ENCODE measurements at places on chromosomes 7 and 10. TPM values are rescaled to one million over a fixed set of nuclear protein-coding genes. Genes with fewer than 3 reads are reported as not detected.
A peak's percentile ranks its signal among the peaks of the same experiment; 100 is the strongest.

The NKX1-2 gene
- total RNA-seq, result not detected

The AKR1C4 gene
- total RNA-seq, result not detected

The RUFY2 gene
- total RNA-seq, result 25.7 TPM

The USP54 gene
- 42.3 TPM for total RNA-seq

DNA sequence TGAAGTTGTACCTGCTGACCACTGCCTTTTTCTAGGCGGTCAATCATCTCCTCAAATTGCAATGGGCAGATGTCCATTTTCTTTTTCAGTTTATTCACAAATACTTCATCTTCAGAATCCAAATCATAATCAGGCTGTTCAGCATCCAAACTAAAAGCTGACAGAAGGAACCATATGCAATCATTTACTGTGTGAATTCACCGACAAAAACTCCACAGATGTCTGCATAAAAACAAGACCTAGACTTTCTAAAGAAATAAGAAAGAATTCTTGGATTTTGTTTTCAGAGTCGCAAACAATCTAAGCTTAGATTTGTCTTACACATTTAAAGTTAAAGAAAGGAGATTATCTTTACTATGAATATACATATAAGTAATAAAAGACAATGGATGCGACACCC is 53.4 kb downstream of the EPC1 start:
- DNase-seq, result no peak
- H3K4me1 ChIP-seq, result peaks cover 37% of the 10 kb centered on the region
- no peaks in the 10 kb centered on the region for H3K36me3 ChIP-seq
- no peak overlapping the region for H3K27ac ChIP-seq
- no peaks in the 10 kb centered on the region for H3K27me3 ChIP-seq

- H3K27ac ChIP-seq, result no peak overlapping the region
- H3K36me3 ChIP-seq, result no peaks in the 10 kb centered on the region
- no peaks in the 10 kb centered on the region for H3K4me1 ChIP-seq
Measured at GRCh38 chr10:114723991-114724715, 66.1 kb upstream of the ABLIM1 start.

The COBL gene
- 6.8 TPM for total RNA-seq

- H3K4me1 ChIP-seq, result no peaks in the 10 kb centered on the region
- H3K4me3 ChIP-seq, result no peak overlapping the region
- DNase-seq, result no peak
Measured at GRCh38 chr7:11754123-11754522, 77.9 kb downstream of the THSD7A start.

- H3K27me3 ChIP-seq, result no peaks in the 10 kb centered on the region
- DNase-seq, result no peak
- peaks cover 18% of the 10 kb centered on the region for H3K4me1 ChIP-seq
- peaks cover 17% of the 10 kb centered on the region for H3K36me3 ChIP-seq
- no peak overlapping the region for H3K4me3 ChIP-seq
Measured at GRCh38 chr10:12201543-12201942, 5.6 kb downstream of the CDC123 start.

The MYOZ1 gene
- not detected for total RNA-seq

The DNAH11 gene
- total RNA-seq, result under 0.01 TPM

- H3K4me1 ChIP-seq, result no peaks in the 10 kb centered on the region
- no peaks in the 10 kb centered on the region for H3K27me3 ChIP-seq
- H3K36me3 ChIP-seq, result no peaks in the 10 kb centered on the region
- no peak for DNase-seq
- no peak overlapping the region for H3K27ac ChIP-seq
Measured at GRCh38 chr7:47659664-47660462, 78.0 kb upstream of the TNS3 start.

- H3K4me1 ChIP-seq, result peaks cover 35% of the 10 kb centered on the region
- H3K27ac ChIP-seq, result peak overlapping the region; percentile 72
- no peak overlapping the region for H3K4me3 ChIP-seq
- no peaks in the 10 kb centered on the region for H3K27me3 ChIP-seq
Measured at GRCh38 chr7:82317760-82318159, 125.8 kb downstream of the CACNA2D1 start.

- no peaks in the 10 kb centered on the region for H3K27me3 ChIP-seq
- no peaks in the 10 kb centered on the region for H3K4me1 ChIP-seq
- H3K27ac ChIP-seq, result no peak overlapping the region
- H3K4me3 ChIP-seq, result no peak overlapping the region
- no peak for DNase-seq
Measured at GRCh38 chr10:14384116-14384730, 53.5 kb upstream of the FRMD4A start.

The CWF19L1 gene
- 16.9 TPM for total RNA-seq

- H3K4me3 ChIP-seq, result no peak overlapping the region
- H3K36me3 ChIP-seq, result no peaks in the 10 kb centered on the region
- H3K27me3 ChIP-seq, result no peaks in the 10 kb centered on the region
- H3K4me1 ChIP-seq, result no peaks in the 10 kb centered on the region
- DNase-seq, result peak; percentile 65
- no peak overlapping the region for H3K27ac ChIP-seq
Measured at GRCh38 chr10:69644658-69645295, 14.7 kb downstream of the FAM241B start.

DNA sequence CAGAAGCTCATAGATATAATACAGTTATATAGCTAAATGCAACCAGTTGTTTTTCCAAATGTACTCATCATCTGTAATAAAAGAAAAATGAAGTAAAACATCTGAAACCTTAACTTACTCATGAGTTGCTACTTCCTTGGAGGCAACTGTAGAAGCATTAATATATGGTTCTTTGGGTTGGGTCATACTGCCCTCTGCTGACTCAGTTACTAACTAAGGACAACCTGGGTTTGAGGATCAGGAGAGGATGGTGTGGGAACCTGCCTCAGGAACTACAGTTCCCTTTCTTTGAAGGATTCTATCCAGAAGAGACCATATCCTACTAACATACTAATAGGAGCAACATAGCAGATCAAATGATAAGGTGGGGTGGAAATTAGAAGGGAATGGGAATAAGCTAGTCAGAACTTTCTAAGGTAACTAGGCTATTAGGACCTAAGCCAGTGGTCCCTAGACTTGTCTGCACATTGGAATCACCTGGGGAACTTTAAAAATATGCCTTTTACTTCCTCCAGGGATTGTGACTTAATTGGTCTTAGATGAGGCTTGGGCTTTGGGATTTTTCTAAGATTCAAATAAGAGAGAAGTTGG is 20.7 kb downstream of the COX15 start:
- no peaks in the 10 kb centered on the region for H3K4me1 ChIP-seq
- DNase-seq, result no peak
- H3K27me3 ChIP-seq, result no peaks in the 10 kb centered on the region
- no peak overlapping the region for H3K27ac ChIP-seq

DNA sequence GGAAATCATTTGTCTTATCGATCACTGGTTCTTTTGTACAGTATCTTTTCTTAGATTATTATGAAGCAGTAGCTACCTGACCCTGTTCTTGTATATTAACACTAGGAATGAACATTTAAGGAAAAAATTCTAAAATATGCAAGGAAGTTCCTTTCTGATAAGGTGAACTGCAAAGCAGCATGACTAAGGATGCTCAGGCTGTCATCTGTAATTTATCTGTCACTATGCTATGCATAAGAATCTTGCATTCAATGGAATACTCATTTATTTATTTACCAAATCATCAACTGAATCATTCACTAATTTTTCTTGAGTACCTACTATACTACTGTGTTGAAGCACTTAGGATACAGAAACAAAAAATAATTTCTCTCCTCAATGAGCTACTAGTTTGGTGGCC is 5.8 kb downstream of the GSDME start:
- no peak overlapping the region for H3K4me3 ChIP-seq
- DNase-seq, result no peak
- H3K27ac ChIP-seq, result no peak overlapping the region
- no peaks in the 10 kb centered on the region for H3K4me1 ChIP-seq
- H3K36me3 ChIP-seq, result no peaks in the 10 kb centered on the region
- H3K27me3 ChIP-seq, result no peaks in the 10 kb centered on the region

- H3K36me3 ChIP-seq, result no peaks in the 10 kb centered on the region
- H3K4me1 ChIP-seq, result no peaks in the 10 kb centered on the region
- H3K27me3 ChIP-seq, result no peaks in the 10 kb centered on the region
- no peak overlapping the region for H3K4me3 ChIP-seq
Measured at GRCh38 chr7:112422842-112423496, 27.3 kb upstream of the IFRD1 start.

The IFRD1 gene
- total RNA-seq, result 45.7 TPM

- peak; percentile 89 for DNase-seq
- peaks cover 27% of the 10 kb centered on the region for H3K36me3 ChIP-seq
- no peaks in the 10 kb centered on the region for H3K4me1 ChIP-seq
- H3K27me3 ChIP-seq, result no peaks in the 10 kb centered on the region
Measured at GRCh38 chr7:105621617-105622016, 40.3 kb upstream of the EFCAB10 start.

The SYT15B gene
- 0.27 TPM for total RNA-seq

GRCh38 chr7:5443678-5444077 is 20.0 kb upstream of the TNRC18 start:
- H3K4me3 ChIP-seq, result no peak overlapping the region
- H3K27me3 ChIP-seq, result no peaks in the 10 kb centered on the region
- no peak overlapping the region for H3K27ac ChIP-seq
- no peaks in the 10 kb centered on the region for H3K4me1 ChIP-seq
- no peaks in the 10 kb centered on the region for H3K36me3 ChIP-seq
- no peak for DNase-seq

GRCh38 chr7:150856303-150857275 is 4.3 kb downstream of the AOC1 start:
- peak; percentile 58 for DNase-seq
- no peaks in the 10 kb centered on the region for H3K4me1 ChIP-seq

The LRIT1 gene
- total RNA-seq, result not detected

The KNDC1 gene
- 0.16 TPM for total RNA-seq

- no peak overlapping the region for H3K27ac ChIP-seq
- no peaks in the 10 kb centered on the region for H3K27me3 ChIP-seq
- no peaks in the 10 kb centered on the region for H3K36me3 ChIP-seq
- peaks cover 13% of the 10 kb centered on the region for H3K4me1 ChIP-seq
Measured at GRCh38 chr7:116631676-116632075, 40.3 kb upstream of the MET start.

The AKR1C1 gene
- 14.6 TPM for total RNA-seq

The GRID1 gene
- total RNA-seq, result 1.1 TPM

DNA sequence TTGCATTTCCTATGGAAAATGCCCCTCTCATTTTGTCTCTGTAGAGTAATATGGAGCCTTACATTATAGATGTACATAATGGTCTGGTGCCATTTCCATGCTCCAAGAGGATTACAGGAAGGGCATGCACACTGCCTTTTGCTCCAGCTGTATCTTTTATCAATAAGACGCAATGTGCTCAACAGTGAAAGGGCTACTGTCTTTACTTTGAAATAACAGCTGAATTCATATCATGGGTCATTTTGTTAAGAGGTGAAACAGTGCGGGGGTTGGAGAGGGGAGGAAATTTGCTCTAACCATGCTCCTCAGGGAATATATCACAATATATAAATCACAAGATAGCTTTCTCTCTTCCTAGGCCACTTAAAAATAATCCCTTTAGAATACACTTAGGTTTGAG is 77.7 kb downstream of the ICA1 start:
- DNase-seq, result no peak
- no peak overlapping the region for H3K4me3 ChIP-seq
- no peaks in the 10 kb centered on the region for H3K27me3 ChIP-seq
- H3K27ac ChIP-seq, result no peak overlapping the region
- H3K4me1 ChIP-seq, result no peaks in the 10 kb centered on the region

DNA sequence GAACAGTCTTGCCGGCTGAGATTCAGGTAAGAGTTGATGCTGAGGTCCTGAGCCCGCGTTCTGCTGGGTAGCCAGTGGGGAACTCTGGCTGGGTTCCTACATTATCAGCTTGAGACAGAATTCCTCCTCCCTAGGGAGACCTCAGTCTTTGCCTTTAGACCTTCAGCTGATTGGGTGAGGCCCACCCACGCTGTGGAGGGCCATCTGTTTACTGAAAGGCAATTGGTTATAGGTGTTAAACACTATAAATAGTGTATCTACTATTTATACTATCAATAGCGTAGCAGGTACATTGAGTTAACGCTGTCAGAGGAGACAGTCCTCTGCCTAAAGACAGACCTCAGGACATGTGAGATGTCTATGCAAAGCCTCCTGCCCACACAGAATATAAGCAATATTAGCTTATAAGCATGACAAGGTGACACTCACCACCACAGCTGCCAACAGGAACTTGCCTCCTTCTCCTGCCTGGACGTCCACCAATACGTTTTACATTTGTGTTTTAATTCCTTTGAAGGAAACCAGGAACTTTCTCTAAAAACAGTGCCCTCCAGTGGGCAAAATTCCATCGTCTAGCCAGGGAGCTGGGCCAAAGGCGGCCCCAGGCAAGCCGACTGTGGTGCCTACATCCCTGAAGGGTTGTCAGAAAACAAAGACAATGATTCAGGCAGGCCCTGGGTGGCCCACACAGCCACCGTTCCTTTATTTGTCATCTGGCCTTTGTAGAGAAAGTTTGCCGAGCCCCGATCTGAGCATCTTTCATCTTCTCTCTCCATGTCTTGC is 58.8 kb downstream of the INSIG1 start:
- no peaks in the 10 kb centered on the region for H3K4me1 ChIP-seq
- no peak overlapping the region for H3K4me3 ChIP-seq
- no peaks in the 10 kb centered on the region for H3K36me3 ChIP-seq
- H3K27ac ChIP-seq, result no peak overlapping the region
- H3K27me3 ChIP-seq, result peaks cover 26% of the 10 kb centered on the region

- no peaks in the 10 kb centered on the region for H3K27me3 ChIP-seq
- no peaks in the 10 kb centered on the region for H3K4me1 ChIP-seq
- no peak overlapping the region for H3K27ac ChIP-seq
- no peak for DNase-seq
- no peaks in the 10 kb centered on the region for H3K36me3 ChIP-seq
Measured at GRCh38 chr10:89164080-89164479, 43.0 kb downstream of the CH25H start.

DNA sequence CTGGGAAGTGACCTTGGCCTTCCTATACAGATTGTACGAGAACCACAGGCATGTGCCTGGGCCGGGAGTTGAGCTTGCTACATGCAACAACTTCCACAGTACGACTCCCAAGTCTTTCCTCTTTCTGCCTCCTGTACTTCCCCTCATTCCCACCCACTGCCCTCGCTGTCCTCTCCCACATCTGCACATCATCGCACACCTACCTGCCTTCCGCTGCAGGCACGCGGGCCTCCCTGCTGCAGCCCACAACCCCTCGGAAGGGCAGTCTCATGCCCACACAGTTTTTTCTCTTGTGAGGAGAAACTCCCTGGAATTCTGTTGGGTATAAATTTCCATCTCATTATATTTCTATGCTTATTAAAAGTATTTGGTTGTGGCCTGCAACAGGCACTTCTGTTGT is 117.2 kb downstream of the ACTR3B start:
- H3K36me3 ChIP-seq, result no peaks in the 10 kb centered on the region
- no peak overlapping the region for H3K4me3 ChIP-seq
- no peak for DNase-seq
- H3K4me1 ChIP-seq, result no peaks in the 10 kb centered on the region
- no peaks in the 10 kb centered on the region for H3K27me3 ChIP-seq

Data from sigmoid colon (tissue), 7 donors.